ENCODE measurements at places on chromosomes 7 and 10.

DNA sequence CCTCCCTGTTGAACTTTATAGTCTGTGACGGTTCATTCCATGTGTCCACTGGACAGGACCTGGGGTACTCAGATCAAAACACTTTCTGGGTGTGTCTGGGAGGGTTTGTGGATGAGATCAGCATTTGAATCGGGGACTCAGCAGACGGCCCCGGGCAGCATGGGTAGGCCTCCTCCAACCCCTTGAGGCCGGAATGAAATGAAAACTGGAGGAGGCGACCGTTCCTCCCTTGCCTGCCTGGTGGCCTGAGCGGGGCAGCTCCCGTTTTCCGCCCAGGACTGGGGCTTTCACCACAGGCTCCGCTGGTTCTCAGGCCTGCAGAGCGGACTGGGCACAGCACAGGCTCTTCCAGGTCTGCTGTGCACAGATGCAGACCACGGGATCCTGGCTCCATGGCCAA lies 247.7 kb downstream of the MAD1L1 start:
- no peak for DNase-seq

DNA sequence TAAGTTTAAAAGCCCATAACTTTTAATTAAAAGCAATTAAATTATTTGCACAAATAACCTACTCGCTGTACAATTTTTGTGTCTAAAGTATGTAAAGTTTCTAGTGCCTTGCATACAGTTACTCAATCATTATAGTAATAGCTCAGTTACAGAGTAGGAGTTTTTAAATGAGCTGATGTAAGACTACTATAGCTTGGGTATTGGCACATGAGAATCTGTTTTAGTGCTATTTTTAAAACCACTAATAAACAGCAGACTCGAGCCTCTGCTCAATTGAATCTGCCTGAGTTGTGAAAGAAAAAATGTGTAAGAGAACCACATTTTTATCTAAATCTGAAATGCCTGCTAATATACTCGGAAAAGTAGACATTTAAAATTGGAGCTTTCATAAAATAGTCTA lies 31.1 kb downstream of the CTNNA3 start:
- no peak for DNase-seq

DNA sequence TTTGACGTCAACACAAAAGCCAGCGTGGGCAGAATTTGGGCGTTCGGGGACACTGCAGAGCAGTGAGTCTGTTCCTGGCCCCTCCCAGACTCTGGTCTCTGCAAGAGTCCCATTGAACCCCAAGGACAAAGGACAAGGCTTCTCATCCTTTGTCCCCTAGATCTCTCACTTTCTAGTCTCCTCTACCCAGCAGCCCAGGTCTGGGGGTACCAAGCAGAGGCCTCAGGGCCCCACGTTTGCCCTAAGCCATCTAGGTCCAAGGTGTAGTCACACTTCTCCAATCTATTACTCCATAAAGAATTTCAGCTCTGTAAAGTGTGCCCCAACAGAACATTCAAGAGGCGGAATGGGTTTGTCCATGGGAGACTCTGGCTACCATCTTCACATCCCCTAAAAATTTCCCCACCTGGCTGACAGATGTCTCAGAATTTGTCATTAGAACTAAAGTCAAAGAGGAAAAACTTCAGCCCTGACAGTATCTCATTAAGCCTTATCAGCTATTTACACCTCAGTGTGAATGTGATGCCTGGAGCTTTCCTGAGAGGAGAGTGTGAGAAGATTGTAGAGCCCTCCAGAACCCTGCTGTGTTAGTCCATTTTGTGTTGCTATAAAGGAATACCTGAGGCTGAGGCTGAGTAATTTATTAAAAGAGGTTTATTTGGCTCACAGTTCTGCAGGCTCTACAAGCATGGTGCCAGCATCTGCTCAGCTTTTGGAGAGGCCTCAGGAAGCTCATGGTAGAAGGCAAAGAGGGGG lies 81.4 kb upstream of the HABP2 start:
- no peak for DNase-seq

- no peak for DNase-seq
Measured at GRCh38 chr7:13980474-13980873, 9.0 kb downstream of the ETV1 start.
